ENCODE measurements at places on chromosomes 12 and 14.
A peak's percentile ranks its signal among the peaks of the same experiment; 100 is the strongest.

DNA sequence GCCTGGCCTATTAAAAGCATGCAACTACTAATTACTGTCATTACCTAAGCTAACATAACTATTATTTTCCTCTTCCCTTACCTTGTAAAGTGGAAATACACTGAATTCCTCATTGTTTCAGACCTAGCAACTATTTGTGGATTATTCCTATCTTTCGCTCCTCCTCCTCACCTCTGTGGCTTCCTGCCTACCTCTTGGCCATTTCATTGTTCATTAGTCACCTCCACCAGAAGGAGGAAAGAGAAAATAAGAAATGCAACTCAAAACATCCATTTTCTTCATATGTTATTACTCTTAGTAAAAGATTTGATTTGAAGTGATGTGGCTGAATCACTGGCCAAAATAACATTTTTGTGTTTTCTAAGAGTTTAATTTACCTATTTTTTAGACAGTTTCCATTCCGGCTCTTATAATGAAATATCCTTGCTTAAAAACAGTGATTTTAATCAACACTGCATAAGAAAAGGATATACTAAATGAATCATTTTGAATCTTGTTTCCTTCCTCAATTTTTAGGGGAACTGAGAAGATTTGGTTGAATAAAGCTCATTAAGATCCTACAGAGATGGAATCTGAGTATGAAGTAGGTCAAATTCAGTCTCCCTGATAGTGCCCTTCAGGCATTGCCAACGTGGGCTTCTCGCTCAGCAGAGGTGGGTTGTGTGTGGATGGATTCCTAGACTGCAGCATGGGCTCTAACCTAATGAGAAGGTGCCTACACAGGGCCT is 27.6 kb upstream of the ARHGAP5 start:
- DNase-seq: no peak

DNA sequence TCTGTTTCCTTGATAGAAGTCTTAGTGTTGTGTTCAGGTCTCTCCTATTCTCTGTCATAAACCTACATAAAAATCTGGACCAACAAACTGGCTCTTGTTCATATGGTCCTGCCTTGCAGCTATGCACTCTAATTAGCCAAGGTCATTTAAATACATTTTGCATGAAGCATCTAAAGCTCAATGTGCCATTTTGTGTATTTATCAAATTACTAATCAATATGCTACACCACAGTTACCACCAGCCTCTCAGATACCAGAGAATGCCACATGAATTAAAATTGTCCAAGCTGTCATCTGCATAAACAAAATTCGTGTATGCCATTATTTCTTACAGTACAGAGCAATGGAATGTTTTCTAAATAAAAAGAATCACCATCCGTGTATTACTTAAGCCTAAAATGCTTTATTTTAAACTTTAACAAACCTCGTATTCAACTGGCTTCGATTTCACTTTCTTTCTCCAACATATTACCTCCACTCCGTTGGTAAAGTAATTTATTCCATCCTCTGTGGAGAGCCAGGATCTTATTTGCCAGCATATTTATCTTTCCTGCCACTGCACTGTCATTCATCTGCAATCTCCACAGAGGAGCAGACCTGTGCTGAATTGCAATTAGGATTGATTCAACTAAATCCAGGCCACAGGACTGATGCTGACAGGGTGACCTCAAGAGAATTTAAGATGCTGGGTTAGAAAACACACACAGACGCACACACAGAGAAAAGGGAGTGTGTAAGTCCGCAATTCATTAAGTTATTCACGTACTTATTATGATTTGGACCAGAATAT is 284.1 kb upstream of the FOXG1 start:
- DNase-seq: no peak

DNA sequence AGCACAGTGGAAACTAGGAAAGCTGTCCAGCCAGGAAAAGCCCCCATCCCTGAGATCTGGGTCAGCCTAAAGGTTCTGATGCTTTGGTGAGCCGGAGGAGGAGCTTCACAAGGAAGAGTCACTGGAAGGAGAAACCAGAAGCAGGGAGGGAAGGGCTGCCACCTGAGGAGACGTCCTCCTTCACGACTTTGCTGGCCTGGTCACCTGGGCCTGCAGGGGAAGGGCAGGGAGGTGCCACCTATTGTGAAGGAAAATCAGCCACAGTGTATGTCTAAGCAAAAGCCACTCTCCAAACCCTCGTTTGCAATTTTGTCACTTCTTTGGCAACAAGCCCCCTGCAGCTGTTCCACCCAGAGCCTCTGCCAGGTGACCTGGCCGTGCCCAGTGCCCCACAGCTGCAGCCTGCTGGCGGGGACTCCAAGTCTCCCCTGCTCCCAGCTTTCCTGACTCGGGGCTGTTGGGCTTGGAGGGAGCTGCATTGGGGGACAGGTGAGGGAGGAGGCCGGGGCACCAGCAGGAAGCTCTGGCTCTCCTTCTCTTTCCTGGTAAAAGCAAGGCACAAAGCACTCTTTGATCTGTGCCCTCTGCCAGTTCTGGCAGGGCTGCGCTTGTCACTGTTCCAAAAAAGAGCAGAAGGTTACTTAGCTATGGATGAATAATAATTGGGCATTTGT is 120.9 kb upstream of the BCL2L14 start:
- peak; percentile 9 for DNase-seq

DNA sequence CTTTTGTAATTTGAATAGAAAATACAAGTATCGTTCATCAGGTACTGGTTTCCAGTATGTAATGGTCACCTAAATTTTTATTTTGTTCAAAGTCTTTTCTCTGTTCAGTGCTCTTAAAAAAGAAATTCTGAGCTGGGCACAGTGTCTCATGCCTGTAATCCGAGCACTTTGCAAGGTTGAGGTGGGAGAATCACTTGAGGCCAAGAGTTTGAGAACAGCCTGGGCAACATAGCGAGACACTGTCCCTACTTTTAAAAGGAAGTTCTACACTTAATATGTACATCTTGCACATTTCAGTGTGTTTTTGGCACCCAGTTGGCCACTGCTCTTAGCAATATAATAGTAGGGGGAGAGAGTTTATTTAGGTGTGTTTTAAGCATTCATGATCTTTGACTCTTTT is 27.9 kb downstream of the PCNX1 start:
- DNase-seq: no peak

- no peak for DNase-seq
These were observed at the start of gene AQP2 for GRCh38 chr12:49950273-49951251. TSS of gene AQP2 (plus strand) at chr12:49950737. CDS start at chr12:49950831, 94 bp downstream.

- DNase-seq: no peak
These were observed 253.7 kb downstream of the SLC6A15 start for GRCh38 chr12:84658877-84659276.

- DNase-seq: no peak
These were observed 89.2 kb downstream of the PRMT8 start for GRCh38 chr12:3580094-3580749.

GRCh38 chr14:96100161-96101064 is 61.3 kb downstream of the C14orf132 start:
- peak; percentile 11 for DNase-seq

GRCh38 chr14:37746140-37746832 is 150.9 kb downstream of the TTC6 start:
- DNase-seq: no peak

GRCh38 chr14:22007784-22008412 is 334.3 kb upstream of the OR4E1 start:
- no peak for DNase-seq

GRCh38 chr12:54625598-54625997 is 9.1 kb downstream of the LACRT start:
- DNase-seq: no peak

DNA sequence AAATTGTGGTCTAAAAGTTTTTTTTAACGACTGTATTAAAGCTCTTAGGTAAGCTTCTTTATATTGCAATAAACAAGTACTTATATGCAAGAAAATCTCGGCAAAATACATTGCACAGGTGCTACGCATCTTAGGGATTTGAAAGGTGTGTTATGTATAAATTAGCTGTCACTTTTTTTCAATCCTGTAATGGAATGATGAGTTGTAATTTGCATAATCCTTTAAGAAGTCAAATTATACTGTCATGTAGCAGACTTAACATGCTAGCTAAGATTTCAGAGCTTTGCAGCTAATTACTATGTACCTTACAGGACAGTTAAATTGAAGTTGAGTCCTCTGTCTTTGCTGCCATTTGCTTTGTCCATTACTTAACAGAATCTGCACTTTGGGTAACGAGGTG is 117.5 kb downstream of the NPAS3 start:
- no peak for DNase-seq

GRCh38 chr14:91205459-91205858 is 39.0 kb downstream of the GPR68 start:
- DNase-seq: no peak

DNA sequence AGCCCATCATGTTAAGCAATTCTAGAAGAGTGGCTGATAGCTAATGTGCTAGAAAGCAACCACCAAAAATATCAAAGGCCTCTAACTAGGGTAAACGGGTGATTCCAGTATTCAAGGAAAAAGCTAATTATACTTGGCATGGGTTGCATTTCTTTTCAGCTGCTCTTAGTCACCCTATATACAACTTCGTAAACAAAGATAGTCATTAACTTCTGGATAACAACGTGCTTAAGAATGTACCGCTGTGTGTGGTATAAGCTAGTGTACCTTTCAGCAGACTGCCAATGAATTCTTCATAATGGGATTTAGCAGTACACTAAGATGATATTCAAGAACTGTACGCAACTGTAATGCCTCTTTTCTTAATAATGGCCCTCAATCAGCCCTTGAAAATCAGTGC is 42.2 kb upstream of the SLC6A13 start:
- no peak for DNase-seq

DNA sequence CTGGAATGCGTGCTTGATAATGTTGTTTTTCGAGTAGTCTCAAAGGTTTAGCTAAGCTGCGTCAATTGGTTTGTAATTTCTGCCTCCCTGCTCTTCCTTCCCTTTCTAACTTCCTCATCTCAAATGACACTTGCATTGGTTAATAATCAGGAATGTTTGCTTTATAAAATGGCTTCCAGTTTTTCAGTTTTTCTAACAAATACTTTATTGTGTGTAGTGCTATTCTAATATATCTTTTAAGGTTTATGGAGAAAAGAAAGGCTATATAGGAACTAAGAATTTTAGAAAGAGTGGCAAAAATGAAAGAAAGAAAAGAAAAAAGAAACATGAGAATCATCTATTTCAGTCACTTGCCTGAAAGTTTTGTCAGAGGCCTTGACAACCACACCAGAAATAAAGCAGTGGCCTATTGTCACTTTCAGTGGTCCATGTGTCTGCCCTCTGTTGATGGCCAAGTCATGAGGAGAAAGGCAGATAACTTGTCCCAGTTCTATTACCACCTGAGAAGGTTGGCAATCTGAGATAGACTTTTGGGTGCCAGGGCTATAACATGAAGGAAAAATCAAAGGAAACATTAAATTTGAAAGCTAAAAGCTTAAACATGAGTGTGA is 221.9 kb upstream of the KITLG start:
- no peak for DNase-seq

GRCh38 chr12:90274407-90274806 is 565.8 kb upstream of the ATP2B1 start:
- DNase-seq: no peak

- no peak for DNase-seq
These were observed 59.3 kb upstream of the BDKRB2 start for GRCh38 chr14:96145116-96145864.

- DNase-seq: no peak
These were observed 102.2 kb downstream of the SNAPC1 start for GRCh38 chr14:61864329-61864898.

- DNase-seq: no peak
These were observed 1.4 kb downstream of the SERPINA9 start for GRCh38 chr14:94474581-94475031.

GRCh38 chr12:128745772-128746689 is 77.7 kb downstream of the SLC15A4 start:
- no peak for DNase-seq

GRCh38 chr14:89186856-89187376 is 230.1 kb downstream of the FOXN3 start:
- no peak for DNase-seq

- DNase-seq: no peak
These were observed 159.1 kb downstream of the C12orf50 start for GRCh38 chr12:87870061-87870460.

- no peak for DNase-seq
These were observed 119.2 kb upstream of the DAAM1 start for GRCh38 chr14:59069163-59069854.

DNA sequence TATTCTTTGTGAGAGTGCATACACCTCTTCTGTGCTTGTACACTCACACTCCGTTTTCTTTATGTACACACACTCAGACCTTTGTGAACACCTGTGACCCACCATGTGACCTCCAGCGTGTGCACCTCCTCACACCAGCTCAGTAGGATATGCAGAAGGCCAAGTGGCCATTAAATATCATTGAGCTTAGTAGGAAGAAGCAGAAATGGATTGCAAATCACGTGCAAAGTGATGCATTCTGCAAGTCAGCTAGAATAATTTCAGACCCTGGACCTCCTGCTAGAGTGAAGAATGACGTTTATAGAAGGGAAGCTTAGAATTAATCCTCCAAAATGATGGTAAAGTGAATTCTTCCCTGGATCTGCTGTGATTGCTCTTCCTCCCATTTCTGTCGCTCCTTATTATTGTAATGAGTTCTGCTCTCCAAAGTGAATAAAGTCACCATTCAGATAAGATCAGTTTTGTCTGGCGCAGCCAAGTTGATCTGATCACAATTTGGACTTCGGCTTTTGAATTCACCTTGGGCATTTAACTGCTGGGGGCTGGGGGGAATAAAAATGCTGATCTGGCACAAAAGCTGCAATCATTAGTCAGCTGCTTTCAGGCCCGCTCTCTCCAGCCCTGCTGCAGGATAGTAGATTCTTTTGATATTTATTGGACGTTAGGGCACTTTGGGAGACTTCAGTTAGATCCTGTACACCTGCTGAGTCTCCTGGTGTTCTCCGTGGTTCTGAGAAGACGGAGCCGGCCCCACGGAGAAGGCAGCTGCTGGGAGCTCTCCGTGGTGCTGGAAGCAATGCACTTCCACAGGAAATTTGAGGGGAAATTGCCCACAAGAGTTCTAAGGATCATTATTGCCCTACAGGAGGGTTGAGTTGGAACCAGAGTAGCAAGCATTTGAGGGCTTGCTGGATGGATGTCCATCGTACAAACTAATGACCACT is 12.4 kb upstream of the NRXN3 start:
- no peak for DNase-seq

- no peak for DNase-seq
These were observed 210.4 kb upstream of the FAR2 start for GRCh38 chr12:28938581-28939235.

DNA sequence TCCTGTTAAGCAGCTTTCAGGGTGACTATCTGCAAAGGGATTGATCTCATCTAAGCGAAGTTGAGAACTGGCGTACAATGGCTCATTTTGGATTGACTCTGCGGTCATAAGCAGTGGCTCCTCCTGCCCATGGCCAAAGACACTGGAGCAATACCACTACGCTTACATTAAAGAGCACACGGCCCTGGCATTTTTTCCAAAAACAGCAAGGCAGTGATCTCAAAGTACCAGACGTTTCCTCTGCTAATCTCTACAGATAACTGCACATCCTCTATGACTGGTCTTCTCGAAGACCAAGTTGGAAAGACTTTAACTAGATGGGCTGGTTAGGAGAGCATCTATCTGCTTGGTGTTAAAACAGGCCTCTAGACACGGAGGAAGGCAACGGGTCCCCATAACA is 2.7 kb downstream of the PITPNM2 start:
- no peak for DNase-seq

- no peak for DNase-seq
These were observed 36.2 kb downstream of the HSP90AA1 start for GRCh38 chr14:102050625-102051024.
